ENCODE measurements at places on chromosomes 3 and 15.

- DNase-seq, result no peak
These were observed 359.6 kb upstream of the NECTIN3 start for GRCh38 chr3:110711851-110712516.

DNA sequence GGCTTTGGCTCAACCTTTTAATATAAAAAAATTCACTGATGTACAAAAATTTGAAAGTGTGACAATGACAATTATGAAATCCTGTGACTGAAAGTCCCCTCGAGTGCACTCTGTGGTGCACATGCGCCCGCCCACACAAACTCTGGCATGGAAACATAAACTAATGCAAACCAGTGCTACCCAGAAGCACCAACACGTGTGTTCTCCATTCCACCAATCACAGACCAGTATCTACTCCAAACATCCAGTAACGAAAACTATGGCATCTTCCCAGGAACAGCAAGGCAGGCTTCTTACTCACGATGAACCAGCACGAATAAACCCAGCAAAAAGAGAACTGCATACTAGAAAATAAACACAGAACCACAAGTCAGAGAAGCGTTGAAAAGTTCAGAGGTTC lies 11.7 kb upstream of the NMB start:
- DNase-seq, result no peak

DNA sequence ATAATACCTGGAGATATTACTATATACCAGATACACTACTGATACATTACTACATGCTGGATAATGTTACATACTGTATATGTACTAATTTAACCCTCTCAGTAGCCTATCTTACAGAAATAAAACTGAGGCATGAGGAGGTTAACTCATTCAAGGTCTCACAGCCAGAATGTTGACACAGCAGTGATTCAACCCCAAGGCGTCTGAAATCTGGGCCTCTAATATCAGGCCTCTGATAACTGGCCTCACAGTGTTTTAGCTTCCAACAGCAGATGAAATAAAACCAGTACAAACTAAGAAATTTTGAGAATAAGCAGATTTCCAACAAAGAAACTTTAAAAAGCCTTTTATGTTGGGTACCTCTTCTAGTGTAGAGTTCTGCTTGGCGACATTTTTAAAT lies 23.4 kb downstream of the DZIP1L start:
- DNase-seq, result peak; percentile 74

- no peak for DNase-seq
These were observed 4.4 kb downstream of the ACAP2 start for GRCh38 chr3:195438371-195438770.

DNA sequence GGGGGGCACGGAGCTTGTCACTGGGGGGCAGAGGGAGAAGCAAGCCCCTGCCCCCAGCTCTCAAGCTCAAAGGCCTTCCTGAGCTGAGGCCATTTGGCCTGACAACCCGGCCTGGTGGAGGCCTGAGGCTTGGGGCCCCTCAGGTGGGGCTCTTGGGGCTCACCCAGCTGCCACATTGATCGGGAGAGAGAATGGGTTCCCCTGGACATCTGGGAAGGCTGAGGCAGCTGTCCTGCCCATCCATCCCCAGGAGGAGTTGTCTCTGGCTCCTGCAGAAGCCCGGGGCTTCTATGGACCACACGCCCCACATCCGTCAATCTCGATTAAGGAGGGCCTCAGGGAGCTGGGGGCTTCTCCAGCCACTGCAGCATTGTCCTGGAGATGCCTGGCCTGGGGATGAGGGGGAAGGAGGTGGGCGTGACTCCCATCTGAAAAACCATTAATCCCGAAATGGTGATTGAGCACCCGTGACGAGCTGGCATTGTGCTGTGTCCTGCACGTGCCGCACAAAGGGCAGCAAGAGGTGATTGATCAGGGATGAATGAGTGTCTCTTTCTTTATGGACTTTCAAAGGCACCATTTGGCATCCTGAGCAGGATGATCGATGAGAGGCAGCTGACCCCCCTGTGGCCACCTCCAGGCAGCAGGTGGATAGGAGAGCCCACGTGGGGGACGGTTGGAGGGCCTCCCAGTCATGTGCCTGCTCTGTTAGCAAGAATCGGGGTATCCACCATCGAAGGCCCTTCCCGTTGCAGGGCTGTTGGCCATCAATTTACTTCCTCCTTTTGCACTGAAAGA lies 17.2 kb upstream of the CRABP1 start:
- DNase-seq, result no peak

- no peak for DNase-seq
These were observed 7.4 kb downstream of the RRP9 start for GRCh38 chr3:51934139-51934850.

DNA sequence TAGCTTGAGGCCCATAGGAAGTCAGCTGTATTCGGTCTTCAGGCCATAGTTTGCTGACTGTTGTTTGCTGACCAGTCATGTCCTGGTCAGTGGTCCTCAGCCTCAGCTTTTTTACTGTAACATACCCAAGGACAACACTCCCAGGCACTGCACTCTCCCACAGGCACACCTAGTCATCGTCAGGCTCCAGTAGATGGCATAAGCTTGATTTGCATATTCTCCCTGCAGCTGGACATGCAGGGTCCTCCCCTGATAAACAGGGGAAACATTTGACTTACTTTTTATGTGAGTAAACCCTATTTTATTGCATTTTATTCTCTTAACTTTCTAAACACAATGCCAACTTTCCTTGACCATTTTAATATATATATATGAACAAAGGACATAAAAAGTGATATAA lies 22.9 kb downstream of the ARHGEF3 start:
- DNase-seq, result no peak

Data from cardiac muscle cell (in vitro differentiated cells and primary cell).